ENCODE measurements at places on chromosomes 7 and 10.

- no peak for DNase-seq
Observed at GRCh38 chr7:145718129-145718528, 398.5 kb upstream of the CNTNAP2 start.

GRCh38 chr7:29123626-29124190, 22.6 kb downstream of the CPVL start:
- DNase-seq: no peak

DNA sequence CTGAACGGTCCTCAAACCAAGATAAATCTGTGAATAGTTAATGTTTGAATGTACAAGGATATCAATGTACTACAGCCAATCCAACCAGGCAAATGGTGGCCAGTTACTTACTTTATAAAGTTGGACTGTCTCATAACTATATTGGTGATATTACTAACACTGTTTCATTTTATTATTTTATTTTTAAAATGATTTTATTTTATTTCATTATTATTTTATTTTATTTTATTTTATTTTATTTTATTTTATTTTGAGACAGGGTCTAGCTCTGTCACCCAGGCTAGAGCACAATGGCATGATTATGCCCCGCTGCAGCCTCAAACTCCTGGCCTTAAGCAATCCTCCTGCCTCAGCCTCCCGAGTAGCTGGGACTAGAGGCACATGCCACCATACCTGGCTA, 6.8 kb downstream of the IL15RA start:
- no peak for DNase-seq

GRCh38 chr10:5775685-5776084, 37.5 kb downstream of the GDI2 start:
- peak; percentile 38 for DNase-seq

- no peak for DNase-seq
Observed at GRCh38 chr7:132376361-132377013, 199.8 kb downstream of the PLXNA4 start.

- DNase-seq: no peak
Observed at GRCh38 chr10:24237801-24238395, 29.0 kb downstream of the KIAA1217 start.

DNA sequence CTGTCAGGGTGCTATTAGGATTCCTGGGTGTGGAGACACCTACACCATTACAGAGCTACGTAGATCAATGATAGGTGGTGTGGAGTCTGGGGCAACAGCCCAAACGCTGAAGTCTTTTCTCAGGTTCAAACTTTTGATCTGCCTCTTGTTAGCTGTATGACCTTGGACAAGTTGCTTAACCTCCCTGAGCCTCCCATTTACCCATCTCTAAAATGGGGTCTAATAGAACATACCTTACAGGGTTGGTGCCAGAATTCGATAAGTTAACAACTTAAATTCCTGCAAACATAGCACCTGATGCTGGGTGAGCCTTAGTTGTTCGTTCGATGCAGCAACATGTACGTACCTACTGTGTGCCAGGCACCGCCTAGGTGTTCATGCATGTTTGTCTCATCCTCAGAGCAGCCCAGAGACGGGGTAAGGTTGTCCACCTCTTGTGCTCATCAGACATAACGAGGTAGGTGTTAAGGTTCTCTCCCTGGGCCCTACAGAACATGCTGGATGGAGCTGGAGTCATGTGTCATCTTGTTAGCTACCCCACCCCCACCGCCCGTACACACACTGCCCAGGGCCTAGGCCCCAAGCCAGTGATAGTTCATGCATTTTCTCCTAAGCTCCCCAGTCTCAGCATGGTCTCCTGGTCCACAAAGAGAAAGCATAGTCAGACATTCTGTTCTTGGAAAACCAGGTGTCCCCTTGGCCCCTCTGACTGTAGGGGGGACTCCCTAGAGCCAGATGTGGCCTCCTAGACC, 41.0 kb upstream of the SLC29A3 start:
- no peak for DNase-seq

DNA sequence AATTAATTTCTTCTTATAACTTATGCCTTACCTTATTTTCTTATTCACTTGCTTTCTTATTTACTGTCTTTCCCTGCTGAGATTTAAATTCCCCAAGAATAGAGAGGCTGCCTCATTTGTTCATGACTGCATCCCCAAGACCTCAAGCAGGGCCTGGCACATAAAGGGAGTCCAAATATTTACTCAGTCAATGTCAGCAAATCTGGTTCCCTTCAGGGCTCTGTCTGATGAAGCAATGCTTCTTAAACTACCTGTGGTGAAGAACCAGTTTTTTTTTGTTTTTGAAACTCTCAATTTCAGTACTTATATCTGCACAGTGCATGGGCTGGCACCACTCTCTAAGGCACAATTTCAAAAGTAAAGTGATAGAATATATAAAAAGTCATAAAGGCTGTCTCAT, 4.7 kb downstream of the ZNF239 start:
- DNase-seq: no peak

GRCh38 chr10:22003964-22004281, 393 bp upstream of the DNAJC1 start:
- DNase-seq: no peak

GRCh38 chr10:43960981-43961380, 312.3 kb upstream of the ZNF32 start:
- no peak for DNase-seq
